ENCODE measurements at places on chromosomes 7 and 10. TPM values are rescaled to one million over a fixed set of nuclear protein-coding genes. Genes with fewer than 3 reads are reported as not detected.

Gene FOXP2
- total RNA-seq: 11.4 TPM

Gene ELAPOR2
- 108 TPM for total RNA-seq

Gene MGAM2
- not detected for total RNA-seq

Gene DEPP1
- total RNA-seq: 174 TPM

Gene BMPER
- total RNA-seq: 0.70 TPM

Gene GALNT17
- total RNA-seq: not detected

Gene KBTBD2
- 71.3 TPM for total RNA-seq

Gene TYSND1
- total RNA-seq: 6.8 TPM

Gene RARRES2
- 1.9 TPM for total RNA-seq

Gene ZNF365
- total RNA-seq: not detected

Gene SCD
- 297 TPM for total RNA-seq

Gene TMEM270
- not detected for total RNA-seq

Gene RSPH10B2
- total RNA-seq: 0.19 TPM

Gene CEP55
- 18.9 TPM for total RNA-seq

Gene GPR37
- total RNA-seq: 0.14 TPM

Gene UTF1
- total RNA-seq: not detected

Gene C7orf33
- not detected for total RNA-seq

Gene CALCR
- not detected for total RNA-seq

Gene TRIM24
- total RNA-seq: 14.5 TPM

Gene TFEC
- 2.0 TPM for total RNA-seq

Gene SPDYE2
- not detected for total RNA-seq

Gene NRF1
- 18.9 TPM for total RNA-seq

Gene ZNF853
- total RNA-seq: 1.0 TPM

Gene SNX10
- total RNA-seq: 9.4 TPM

Gene TSPAN15
- total RNA-seq: 175 TPM
